Activated CD4-positive, alpha-beta T cell treated with anti-CD3 and anti-CD28 coated beads, Interleukin-2, amount 50 U/mL, for 48 hours (primary cell): ENCODE measurements at places on chromosomes 7 and 10.
A peak's percentile ranks its signal among the peaks of the same experiment; 100 is the strongest.

GRCh38 chr10:1365540-1366321 lies 309.5 kb downstream of the WDR37 start:
- DNase-seq, result no peak

DNA sequence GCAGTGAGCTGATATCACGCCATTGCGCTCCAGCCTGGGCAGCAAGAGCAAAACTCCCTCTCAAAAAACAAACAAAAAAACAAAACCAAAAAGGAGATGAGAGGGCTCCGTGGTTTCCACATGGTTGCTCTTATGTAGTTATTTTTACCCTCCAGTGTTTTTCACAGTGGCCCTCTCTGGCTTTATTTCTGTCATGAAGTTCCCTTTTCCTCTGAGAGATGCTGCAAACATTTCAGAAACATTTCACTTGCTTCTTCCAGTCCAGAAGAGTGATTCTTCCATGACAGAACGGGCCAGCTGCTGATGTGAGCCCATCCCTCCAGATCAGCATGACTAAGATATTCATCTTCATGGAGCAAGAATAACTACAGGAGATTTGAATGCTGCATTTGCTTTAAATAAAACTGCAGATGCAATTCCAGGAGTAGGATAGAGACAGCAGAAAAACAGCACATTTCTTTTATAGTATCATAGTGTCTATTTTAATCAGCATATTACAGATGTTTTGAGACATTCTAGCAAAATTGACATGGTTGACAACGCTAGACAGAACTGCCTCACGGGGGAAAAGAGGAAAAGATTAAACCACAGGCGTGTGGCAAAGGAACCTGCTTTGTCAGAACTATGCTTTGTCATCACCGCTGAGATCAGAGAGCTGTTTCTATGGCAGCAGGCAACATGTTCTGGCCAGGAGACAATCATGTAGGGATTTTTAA lies 40.3 kb downstream of the NRCAM start:
- no peak for DNase-seq

DNA sequence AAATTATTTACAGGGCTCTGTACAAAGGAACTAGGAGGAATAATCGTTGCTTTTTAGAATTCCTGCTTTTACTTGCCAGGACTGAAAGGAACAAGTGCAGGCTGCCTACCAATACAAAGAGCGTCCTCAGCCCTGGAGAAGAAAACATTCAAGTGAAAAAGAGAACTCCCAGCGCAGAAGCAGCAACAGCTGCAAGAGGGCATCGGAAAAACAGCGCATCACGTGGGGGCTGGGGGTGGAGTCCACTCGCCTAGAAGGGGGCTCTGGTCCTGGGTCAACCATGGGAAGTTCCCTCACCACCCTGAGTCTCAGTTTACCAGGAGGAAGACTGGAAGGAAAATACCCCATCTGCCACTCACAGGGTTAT lies 385 bp upstream of the C10orf90 start:
- no peak for DNase-seq

DNA sequence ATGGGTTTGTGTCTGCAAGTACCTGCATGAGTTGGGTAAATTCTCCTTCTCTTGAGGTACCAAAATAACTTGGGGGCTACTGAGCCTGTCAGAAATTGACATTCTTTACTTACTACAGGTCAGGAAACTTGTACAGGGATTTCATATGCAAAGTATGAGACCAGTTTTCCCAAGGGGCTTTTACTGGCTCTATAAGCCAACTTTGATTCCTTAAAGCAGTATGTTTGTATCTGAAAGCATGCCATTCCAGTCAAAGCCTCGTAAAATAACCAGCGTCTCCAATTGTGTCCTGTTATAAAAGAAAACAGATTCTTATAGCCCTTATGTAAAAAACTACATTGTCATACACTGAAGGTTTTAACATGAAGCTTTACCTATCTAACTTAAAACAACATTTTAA lies 90.2 kb downstream of the ZNF467 start:
- no peak for DNase-seq

- no peak for DNase-seq
Observed at GRCh38 chr10:26861205-26861998, 644 bp upstream of the ABI1 start.

DNA sequence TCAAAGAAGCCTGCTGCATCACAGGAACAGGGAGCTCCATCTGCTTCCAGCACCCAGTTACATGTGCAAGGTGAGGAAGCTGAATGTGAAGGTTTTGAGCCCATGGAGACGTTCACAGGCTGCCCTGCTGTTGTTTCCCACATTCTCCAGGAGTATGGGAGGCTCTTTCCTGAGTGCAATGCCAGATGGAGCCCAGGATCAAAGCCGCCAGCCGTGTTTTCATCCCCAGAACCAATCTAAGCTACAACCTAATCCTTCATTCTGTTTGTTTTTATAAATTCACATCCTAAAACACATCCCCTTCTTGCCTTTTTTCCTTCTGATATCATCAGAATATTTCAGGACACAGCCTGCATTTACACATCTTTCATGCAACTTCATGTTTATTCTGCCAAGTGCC lies 98.9 kb upstream of the PRR15 start:
- DNase-seq, result no peak

GRCh38 chr7:141891336-141891735 lies 24.9 kb upstream of the OR9A4 start:
- no peak for DNase-seq

DNA sequence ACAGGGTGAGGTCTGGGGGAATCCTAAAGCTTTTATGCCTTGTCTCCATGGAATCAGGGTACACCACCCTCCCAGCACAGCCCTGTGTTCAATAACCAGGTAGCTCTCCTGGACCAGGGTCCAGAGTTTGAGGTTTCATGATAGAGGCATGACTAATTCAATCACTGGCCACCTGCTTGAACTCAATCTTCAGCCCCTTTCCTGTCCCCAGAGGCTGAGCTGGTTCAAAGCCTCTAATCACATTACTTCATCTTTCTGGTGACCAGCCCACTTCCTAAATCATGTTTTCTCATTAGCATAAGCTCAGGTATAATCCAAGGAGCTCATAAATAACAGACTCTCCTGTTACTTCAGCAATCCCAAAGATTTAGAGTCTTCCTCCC lies 20.5 kb downstream of the CRPPA start:
- DNase-seq, result no peak

DNA sequence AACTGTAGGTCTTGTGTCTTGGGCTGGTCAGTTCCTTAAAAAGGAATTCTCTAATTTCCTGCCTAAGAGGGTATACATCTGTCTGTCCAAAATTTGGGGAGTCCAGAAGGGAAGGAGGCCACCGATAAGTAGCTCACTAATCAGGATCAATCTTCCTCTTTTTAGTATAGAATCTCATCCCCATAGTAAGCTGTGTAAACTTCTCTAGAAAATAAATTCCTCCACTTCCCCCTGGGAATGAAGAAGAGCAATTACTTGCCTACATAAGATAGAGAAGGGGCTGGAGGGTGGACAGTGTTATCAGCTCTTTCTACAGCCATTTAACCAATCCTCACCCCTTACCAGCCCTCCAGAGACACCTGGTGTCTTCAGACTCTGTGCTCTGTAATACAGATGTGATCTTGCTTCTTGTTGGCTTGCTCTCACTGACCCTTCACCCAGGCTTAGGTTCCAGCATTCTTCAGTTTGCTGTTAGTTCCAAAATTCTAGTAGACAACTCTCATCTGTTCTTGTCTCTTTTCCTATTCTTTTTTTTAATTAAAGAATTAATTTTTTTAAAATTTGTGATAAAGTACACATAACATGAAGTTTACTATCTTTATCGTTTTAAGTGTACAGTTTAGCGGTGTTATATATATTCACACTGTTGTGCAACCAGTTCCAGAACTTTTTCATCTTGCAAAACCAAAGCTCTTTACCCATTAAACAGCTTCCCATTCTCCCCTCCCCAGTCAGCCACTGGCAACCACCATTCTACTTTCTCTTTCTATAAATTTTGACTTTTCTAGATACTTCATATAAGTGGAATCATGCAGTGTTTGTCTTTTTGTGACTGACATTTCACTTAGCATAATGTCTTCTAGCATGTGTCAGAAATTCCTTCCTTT lies 6.5 kb upstream of the PRKAR2B start:
- DNase-seq, result no peak

DNA sequence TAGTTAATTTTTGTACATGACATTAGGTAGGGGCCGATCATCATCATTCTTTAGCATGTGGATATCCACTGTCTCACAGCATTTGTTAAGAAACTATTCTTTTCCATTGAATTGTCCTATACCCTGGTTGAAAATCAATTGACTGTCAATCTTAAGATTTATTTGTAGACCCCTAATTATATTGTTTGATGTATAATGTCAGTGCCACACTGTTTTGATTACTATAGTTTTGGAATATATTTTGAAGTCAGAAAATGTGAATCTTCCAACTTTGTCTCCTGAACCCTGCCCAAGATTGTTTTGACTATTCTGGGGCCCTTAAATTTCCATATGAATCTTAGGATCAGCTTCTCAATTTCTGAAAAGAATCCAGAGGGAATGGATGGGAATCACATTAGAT lies 6.6 kb upstream of the LMTK2 start:
- DNase-seq, result no peak

- no peak for DNase-seq
Observed at GRCh38 chr10:29598851-29599311, 35.9 kb downstream of the SVIL start.

- DNase-seq, result peak; percentile 16
Observed at GRCh38 chr7:98617051-98617959, at the start of gene NPTX2. Gene NPTX2 (plus strand): TSS chr7:98617285. CDS start chr7:98617462, 177 bp downstream.

GRCh38 chr10:119270762-119271366 lies 63.5 kb downstream of the GRK5 start:
- DNase-seq, result peak; percentile 64

GRCh38 chr10:88849234-88849633 lies 2.4 kb downstream of the ANKRD22 start:
- DNase-seq, result no peak

- DNase-seq, result no peak
Observed at GRCh38 chr7:82319674-82320118, 123.9 kb downstream of the CACNA2D1 start.

DNA sequence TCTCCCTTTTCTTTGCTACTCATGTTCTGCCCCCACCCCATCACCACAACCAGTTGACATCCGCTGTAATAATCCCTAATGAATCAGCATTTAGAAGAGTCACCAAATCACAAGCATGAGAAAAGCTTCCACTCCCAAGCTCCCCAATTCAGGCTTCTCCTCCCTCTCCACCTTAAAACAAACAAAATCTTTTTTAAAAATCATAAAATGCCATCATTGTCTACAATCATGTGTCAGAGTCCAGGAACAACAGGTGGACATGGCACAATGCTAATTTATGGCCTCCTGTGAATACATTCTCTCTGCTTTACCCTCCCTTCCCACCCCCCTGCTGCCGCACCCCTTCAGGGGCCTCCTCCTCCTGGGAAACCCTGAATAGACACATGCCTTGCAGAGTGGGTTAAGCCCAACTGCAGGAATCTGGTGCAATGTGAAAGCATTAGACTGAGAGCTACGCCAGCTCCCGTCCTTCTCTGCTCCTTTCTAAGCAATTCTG lies 3.7 kb downstream of the LRRC4 start:
- DNase-seq, result no peak

DNA sequence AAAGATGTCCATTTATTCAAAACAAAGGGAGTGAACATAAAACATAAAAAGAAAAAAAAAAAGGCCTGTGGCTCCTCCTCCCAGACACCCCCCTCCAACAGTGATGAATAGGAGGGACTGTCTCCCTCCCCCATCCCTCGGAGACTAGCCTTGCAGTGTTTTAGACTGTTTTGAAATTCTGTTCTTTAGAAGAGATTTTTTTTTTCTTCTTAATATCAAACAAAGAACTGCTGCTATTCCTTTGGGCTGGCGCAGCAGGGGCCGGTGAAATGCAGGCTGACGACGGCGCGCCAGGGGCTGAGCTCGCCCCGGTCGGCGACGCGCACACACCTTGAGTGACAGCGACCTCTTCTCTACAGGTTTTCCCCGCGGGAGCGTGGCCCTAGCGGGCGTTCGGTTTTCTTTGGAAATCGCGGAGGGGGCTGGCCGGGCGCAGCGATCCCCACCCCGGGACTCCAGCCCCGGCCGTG lies at the start of gene LANCL2:
TSS of gene LANCL2 (plus strand) at position 133 of the 470 bp plus-strand sequence. CDS start 689 bp downstream, outside the sequence.
- peak; percentile 62 for DNase-seq

- no peak for DNase-seq
Observed at GRCh38 chr7:123710683-123711082, 38.1 kb downstream of the WASL start.

- DNase-seq, result no peak
Observed at GRCh38 chr7:25753837-25754236, 398.2 kb upstream of the NFE2L3 start.

DNA sequence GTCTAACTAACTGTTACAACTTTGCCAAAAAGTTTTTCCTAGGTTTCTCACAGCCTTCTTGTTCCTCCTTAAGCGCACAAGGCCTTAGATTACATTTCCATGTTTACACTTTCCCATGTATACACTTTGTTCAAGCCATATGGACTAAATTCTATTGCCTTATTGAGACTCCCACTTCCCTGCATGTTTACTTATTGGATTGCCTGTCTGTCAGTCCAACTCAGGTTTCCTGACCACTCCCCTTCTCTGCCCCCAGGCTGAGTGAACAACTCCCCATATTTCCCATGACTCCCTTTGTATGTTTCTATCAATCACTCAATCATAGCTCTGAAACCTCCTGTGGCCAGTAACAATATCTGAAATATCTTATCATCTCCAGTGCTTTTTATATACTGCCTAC lies 43.0 kb downstream of the SLC25A40 start:
- no peak for DNase-seq

DNA sequence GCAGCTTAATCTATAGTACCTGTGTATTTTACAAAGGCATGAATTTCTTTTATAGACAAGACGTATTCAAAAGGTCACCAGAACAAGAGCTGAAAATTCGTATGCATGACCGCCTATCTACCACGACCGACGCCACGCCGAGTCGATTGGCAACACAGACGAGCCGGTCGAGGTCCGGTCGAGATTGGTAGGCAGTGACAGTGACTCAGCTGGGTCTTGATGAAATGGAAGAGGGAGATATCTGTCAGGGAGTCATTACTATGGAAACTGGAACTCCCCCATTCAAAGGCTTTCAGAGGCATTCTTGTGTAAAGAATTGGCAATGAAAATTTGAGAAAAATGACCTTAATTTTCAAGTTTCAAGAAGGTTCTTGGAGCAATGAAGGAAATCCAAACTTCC lies 2.1 kb downstream of the ATP5MK start:
- DNase-seq, result no peak

GRCh38 chr7:132625651-132626050 lies 49.4 kb upstream of the PLXNA4 start:
- DNase-seq, result no peak
